CMK (cell line): ENCODE measurements at places on chromosomes 5 and 9.

GRCh38 chr9:95078511-95078910 lies 239.0 kb downstream of the FANCC start:
- DNase-seq, result no peak

DNA sequence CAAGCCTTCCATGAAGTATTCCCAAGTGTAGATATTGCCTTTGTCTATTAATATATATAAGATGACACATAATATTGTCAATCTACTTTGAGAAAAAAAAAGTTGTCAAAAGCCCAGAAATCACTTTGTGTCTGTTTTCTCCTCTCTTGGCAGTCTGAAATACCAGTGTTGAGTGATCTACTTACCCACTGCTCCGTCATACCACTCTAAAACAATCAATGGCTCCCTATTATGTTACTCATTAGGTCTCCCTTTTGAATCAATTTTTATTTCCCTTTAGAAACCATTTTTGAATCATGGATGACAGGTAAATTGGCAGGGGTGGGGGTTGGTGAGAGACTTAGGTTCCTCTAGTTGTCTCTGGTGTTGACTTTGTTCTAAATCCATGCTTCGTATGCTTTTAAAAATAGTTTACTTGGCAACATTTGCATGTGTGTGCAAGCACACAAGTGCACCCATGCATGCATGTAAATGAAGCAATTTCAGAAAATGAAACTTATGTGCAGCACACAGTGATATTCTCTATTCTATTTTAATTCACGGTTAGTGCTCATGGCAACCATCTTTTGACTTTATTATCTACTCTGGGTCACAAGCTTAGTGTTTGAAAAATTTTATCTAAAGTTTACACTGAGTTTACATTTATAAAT lies 378.9 kb downstream of the RAB3C start:
- DNase-seq, result no peak

DNA sequence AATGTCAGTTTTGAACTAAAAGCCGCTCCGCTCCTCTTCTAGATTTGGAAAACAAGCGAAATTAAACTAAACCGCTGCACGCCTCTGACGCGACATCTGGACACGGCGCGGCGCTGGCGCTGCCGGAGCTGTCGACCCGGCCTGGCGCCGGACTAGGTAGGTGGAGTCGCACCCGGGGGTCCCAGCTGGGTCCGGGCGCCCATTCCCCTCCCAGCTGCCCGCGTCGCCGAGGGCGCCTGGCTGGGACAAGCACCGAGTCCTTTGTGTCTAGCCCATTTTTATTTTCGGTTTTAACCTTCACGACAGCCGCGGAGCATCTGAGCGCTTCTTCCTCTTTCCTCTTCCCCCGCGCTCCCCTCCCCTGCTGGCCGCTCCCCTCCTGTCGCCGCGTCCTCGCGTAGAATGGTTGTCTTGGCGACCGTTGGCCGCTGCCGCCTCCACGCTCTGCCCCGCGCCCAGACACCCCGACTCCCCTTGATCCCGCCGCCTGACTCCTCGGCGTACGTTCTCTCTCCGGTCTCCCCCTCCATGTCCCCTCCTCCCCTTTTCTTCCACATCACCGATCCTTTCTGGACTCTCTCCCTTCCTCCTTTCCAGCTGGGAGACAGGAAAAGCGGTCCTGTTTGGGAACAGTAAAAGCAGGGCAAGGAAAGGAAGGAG lies 545 bp downstream of the CDKN2B-AS1 start:
- DNase-seq, result no peak

DNA sequence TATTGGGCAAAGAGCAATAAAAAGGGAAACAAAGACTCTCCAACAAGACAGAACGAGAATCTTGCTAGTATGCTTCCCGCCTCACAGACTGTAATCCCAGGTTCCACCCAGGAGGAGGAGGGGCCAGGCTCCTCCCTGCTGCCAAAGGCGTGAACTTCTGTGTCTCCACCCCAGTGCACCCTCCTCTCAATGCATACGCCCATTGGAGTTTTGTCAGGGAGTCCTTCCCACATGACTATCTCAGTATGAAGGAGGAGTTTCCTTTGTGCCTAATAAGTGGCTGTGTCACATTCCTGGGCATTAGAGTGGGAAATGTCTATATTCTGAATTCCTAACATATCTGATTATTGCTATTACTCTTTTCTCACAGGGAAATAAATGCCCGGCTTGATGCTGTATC lies 106.4 kb upstream of the DHFR start:
- DNase-seq, result no peak

DNA sequence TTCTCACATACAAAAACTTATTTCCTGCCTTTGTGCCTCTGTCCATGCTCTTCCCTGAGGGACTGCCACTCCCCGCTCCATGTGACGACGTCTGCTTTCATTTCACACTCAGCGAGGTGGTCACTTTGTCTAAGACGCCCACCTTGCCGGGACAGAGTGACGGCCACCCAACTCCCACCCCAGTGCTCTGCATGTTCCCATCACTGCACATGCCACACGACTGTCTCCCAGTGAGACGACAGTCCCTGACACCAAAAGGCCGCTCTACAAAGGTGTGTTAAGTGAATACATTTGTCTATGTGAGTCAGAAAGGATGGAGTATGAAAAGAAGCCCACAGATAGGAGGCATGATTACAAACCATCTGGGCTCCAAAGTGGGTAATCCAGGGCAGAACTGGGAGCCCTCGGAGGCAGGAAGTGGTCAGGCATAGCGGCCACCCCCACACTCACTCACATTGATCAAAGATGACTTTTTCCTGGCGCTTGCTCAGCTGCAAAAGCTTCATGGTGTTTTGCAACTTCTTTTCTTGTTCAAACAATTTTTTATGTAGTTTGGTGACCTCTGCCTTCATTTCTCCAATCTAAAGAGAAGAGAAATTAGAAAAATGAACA lies 185.8 kb downstream of the CDK5RAP2 start:
- DNase-seq, result peak; percentile 17

GRCh38 chr5:81761270-81761669 lies 10.4 kb upstream of the SSBP2 start:
- no peak for DNase-seq

DNA sequence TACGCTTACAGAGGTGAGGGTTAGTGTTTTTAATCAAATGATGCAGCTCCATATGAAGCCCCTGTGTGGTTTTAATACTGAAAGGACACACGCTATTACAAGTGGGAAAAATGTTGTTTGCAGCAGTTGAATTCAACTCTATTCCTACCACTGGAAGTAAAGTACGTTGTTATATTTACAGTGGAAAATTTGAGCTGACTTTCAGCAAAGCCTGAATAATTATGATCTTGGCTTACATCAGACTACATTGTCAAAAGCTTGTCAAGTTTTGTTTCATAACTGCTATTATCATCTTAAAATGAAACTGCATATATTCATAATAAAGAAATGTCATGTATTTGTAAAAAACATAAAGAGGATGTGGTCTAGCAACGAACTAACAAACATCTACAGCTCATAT lies 818.5 kb downstream of the SEMA5A start:
- no peak for DNase-seq

- no peak for DNase-seq
Measured at GRCh38 chr5:53422539-53422938, 57.9 kb upstream of the FST start.

DNA sequence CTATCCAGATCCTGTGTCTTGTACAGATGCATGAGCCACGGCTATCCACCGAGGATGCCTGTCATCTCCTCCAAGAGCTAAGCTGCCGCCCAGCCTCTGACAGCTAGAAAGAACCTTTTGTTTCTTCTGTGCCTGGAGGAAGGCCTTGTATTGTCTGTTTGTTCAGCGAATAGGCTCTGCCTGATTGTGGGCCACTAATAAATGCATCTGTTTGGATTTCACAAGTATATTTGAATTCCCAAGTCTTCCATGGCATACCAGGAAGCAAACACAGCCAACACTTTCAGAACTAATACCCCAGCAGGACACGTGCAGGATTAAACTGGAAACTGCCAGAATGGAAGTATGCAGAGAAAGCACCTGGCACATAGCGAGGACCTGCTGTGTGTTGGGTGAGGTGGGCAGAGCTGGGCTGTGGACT lies 92.7 kb upstream of the NEURL1B start:
- DNase-seq, result no peak

GRCh38 chr9:99006979-99007378 lies 63.3 kb downstream of the COL15A1 start:
- DNase-seq, result no peak

DNA sequence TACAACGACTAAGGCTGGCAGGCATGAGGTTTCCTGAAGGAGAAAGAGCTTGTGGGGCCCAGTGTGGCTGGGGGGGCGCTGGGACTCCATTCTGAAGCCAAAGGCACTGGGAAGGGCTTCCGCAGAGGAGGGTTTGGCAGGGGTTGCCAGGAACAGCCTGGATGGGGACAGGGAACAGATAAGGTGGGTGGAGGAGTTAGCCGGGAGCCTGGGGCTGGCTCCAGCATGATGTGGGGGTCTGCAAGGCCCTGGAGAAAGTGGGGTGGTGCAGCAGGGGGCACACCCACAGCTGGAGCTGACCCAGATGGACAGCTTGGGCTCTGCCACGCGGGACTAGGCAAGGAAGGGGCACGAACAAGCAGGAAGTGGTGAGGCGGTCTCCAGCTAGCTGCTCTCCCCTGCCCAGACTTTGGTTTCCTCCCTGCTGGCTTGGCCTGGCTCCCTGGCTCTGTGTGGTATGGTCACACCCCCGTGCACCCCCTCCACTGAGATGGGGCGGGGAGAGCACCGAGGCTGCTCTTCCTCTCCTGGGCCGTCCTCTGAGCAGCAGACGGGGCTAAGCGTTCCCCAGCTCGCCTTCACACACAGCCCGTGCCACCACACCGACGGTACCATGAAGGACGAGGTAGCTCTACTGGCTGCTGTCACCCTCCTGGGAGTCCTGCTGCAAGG lies at the start of gene LTC4S:
LTC4S (plus strand) TSS at position 519 of the 672 bp plus-strand sequence; CDS start at position 614, 95 bp downstream.
- DNase-seq, result peak; percentile 90

- DNase-seq, result no peak
Measured at GRCh38 chr5:178869577-178869976, 9.8 kb downstream of the ZNF354B start.

GRCh38 chr9:35042081-35042604 lies 30.3 kb downstream of the VCP start:
- no peak for DNase-seq

GRCh38 chr9:101618698-101619097 lies 23.9 kb upstream of the PPP3R2 start:
- no peak for DNase-seq

GRCh38 chr9:136608348-136609159 lies 54.2 kb upstream of the EGFL7 start:
- DNase-seq, result no peak

- DNase-seq, result no peak
Measured at GRCh38 chr5:138287246-138287645, 12.8 kb upstream of the GFRA3 start.

DNA sequence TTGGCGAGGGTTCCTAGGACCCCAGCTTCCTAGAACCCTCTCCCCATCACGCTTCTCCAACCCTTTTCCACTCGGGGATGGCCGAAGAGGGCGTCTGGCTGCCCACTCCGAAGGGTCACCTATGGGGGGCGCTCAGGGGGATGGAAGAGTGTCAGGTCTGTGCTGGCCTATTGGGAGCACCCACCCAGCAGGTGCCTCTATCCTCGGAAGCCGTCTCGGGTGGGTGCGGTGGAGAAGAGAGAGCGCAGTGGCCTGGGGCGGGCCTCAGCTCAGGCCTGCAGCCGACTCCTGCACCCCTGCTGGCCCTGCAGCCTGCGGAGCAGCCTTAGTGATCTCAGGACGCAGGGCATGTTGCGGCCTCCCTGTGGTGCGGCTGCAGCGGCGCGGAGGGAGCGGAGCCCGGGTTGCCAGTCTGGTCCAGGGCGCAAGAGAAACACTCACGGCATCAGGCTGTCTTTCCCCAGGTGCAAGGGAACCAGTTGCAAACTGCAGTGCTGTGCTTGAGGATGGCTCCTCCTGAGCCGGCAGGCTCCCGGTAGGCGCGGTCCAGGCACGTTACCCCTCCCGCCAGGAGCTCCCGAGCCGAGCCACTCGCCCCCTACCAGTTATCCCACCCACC lies 1.5 kb upstream of the IRX2 start:
- DNase-seq, result no peak

GRCh38 chr9:73270967-73271721 lies 119.5 kb downstream of the ANXA1 start:
- DNase-seq, result no peak

- DNase-seq, result no peak
Measured at GRCh38 chr5:104576677-104577076, 1014.1 kb upstream of the NUDT12 start.

GRCh38 chr9:130303613-130304055 lies 38.1 kb downstream of the HMCN2 start:
- no peak for DNase-seq

DNA sequence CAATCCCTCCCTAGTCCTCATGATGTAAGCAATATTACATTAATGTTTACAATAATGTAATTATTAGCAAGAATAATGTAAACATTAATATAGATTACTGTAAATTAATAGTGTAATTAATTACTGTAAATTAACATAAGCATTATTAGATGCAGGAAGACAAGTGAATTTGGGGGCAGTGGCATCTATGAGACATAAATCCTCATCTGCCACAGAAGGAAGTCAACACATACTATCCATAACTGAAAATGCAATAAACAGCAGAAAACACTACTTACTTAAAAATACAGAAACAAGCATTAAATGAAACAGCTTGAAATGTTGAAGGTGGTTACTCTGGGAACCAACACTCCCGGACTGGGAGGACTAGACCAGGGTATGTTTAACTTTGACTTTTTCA lies 685 bp upstream of the NIPSNAP3A start:
- DNase-seq, result no peak

DNA sequence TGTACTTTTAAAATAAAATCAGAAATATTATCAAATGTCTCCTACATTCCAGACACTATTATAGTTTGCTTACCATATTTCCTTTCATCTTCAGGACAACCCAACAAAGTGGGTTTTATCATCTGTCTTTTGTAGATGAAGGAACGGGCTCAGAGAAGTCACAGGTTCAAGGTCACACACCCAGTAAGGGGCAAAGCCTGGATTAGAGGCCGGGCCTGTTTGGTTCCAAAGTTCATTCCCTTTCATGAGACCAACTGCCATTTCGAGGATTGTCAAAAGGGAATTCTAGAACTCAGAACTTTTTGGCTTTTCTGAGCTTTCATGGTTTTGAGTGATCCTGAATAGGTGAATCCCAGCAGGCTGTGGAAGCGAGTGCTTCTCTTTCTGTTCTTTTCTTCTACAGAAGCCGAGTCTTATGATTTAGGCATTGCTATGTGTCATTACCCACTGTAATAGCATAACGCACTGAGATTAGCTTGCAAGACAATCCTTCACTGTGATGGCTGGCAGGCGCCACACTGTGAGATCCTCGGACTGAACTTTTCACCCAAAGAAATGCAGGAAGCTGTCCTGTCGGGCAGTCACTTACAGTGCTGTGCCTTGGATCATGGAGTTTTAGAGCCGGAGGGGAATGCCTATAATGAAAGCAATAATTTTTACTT lies 43.8 kb upstream of the ANKH start:
- DNase-seq, result no peak

GRCh38 chr5:112951124-112951702 lies 25.4 kb upstream of the DCP2 start:
- no peak for DNase-seq

- no peak for DNase-seq
Measured at GRCh38 chr5:10303201-10303600, 4.5 kb downstream of the CMBL start.

GRCh38 chr9:33934188-33934878 lies 114.4 kb downstream of the UBAP2 start:
- DNase-seq, result no peak
